T-helper 9 cell (primary cell): ENCODE measurements at places on chromosomes 2 and 18.

DNA sequence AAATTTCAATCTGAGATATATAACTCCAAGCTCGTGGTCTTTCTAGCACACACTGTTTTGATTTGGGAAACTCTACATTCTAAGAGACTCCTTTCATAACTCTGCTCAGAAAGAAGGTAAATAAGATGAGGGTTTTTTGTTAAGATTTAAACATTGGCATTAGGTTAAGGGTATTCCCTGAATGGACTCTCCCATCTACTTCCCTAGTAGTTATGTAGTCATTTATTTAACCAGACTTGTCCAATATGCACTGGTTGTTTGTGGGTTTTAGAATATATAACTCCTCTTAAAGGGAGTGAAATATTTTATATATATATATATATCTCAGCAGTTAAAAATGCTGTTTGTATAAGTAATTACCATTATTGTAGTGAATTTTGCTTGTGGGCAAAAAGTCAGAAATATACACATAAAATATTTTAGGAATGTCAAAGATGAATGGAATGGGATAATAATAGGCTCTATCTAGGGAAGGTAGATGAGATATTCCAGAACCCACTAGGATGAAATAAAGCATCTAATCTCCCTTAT lies 61.5 kb upstream of the WDR75 start:
- no peak for DNase-seq

GRCh38 chr2:74232426-74232825 lies 34.0 kb downstream of the MTHFD2 start:
- no peak for DNase-seq

DNA sequence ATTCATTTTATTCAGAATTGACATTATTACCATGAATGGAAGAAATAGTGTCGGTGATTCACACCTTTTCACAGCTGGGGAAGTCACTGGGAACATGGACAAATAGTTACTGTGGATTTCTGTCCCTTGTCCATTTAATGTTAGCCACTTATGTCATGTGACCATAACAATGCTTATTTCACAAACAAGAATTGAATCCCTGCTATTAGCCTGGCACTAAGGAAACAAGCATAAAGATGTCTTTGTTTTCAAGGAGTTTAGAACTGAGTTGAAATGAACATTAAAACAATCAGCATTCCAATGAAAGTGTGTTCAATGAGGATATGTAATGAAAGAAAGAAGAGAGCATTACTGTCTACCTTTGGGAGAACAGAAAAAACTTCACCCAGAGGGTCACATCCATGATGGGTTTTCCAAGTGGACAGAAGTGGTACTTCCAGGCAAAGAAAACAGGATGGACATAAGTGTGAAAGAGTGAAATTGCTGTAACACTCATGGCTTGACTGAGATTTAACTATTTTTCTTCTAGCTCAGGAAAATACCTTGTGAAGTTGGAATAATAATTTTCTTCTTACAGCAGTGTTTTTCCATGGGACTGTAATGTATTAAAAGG lies 324.5 kb upstream of the UBE2E3 start:
- DNase-seq, result no peak

DNA sequence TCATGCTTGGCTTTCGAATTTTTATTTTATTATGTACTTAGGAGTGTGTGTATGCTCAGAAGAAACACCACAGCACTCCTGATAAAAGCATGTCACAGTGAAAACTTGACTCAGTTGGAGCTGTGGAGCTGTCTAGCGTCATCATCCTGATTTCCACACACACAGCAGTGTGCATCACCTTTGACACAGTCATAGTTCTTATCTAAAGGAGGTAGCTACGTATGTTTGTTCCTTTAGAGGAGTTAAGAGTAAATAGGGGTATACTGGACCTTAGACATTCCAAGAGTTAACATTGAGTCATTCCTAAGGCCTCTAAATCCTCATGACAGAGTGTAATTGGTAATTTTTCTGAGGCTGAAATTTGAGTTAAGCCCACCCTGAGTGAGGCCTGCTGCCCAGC lies 96.9 kb downstream of the PHLPP1 start:
- no peak for DNase-seq

GRCh38 chr18:59870623-59871130 lies 29.1 kb upstream of the PMAIP1 start:
- no peak for DNase-seq

GRCh38 chr2:101971836-101972235 lies 19.9 kb upstream of the IL1R2 start:
- DNase-seq, result no peak

DNA sequence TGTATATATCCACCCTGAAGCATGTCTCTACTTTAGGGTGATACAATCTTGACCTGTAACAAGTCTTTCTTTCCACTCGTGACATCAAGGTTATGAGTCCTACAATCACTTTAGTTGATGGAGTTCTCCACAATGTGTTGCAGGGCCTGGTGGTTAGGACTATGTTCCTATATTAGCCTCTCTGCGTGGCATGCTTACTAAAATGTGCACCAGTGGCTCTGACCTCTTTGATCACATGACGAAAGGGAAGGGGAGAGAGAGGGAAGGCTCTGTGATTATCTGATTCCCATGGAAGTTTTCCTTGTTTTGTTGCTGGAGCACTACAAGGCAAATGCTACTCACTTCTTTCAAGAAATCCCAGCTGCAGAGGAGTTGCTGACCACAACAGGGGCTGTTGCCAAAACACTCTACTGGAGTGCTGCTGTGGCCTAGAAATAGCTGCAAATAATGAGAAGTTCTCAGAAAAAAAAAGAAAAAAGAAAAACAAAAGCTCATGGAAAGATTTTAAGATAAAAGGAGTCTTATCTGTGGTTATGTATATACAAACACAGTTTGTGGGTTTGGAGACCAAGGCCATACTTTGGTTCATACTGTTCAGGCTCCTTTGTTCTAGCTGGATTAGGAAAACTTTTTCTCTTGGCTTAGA lies 272.8 kb upstream of the MMADHC start:
- no peak for DNase-seq

GRCh38 chr2:223727562-223727961 lies 109.8 kb downstream of the AP1S3 start:
- DNase-seq, result no peak

DNA sequence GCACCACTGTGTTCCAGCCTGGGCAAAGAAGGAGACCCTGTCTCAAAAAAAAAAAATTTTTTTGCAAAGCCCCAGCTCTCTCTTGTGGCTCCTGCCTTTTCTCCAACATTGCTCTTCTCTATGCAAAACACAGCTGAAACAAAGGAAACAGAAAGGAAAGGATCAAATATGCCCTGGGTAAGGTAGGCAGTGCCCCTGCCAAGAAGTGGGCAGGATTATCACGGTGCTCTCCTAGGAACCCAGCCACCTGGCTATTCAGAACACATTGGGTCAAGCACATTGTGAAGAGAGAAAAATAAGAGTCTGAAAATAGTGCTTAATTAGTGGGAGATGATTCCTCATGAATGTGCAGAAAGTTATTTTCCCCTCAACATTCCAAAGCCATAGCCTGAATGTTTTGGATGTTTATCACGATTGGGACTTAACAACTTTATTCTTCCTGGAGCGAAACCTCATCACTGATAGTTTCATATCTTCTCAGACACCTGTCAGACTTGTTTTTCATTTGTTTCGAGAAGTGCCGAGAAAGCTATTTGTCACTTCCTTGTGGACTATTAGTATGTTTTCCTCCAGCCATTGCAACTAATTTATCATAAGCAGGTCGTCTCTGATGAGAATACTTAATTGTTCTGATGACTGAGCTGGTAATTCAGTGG lies 42.7 kb upstream of the RPL31 start:
- DNase-seq, result no peak

GRCh38 chr2:196234672-196235071 lies 63.3 kb upstream of the STK17B start:
- peak; percentile 24 for DNase-seq

DNA sequence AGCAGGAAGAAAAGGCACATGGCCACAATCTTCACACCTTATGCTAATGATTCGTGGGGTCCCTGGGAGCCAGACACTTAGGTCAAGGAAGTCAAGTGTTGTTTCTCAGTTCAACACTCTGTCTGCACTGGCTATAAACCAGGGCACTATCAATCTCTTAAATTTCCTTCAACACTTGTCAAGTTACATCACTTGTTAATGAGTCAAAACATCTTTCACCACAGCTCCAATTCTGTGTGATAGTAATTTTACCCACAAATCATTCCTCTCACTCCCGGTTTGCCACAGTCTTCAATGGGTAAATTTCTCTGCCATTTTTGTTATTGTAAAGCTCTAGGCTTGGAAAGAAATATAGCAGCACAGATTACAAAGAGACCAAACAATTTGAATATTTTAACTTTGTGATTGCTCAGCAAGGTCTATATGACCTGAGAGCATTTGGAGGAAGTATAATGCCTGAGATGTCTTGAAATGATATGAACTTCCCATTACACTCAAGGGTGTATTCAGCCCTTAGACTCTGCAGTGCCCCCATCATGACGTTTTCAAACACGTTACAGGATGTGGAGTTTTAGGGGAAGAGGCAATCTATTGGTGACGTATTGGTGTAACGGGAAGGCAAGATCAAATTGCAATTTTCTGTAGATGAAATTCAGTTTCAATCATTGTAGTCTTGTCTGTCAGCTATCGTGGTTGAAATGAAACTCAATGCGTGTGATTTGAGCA lies 78.7 kb downstream of the ICOS start:
- no peak for DNase-seq

GRCh38 chr2:170092436-170093060 lies 85.4 kb upstream of the MYO3B start:
- no peak for DNase-seq

- no peak for DNase-seq
These were observed 56.5 kb upstream of the ERBB4 start for GRCh38 chr2:212595036-212595654.

DNA sequence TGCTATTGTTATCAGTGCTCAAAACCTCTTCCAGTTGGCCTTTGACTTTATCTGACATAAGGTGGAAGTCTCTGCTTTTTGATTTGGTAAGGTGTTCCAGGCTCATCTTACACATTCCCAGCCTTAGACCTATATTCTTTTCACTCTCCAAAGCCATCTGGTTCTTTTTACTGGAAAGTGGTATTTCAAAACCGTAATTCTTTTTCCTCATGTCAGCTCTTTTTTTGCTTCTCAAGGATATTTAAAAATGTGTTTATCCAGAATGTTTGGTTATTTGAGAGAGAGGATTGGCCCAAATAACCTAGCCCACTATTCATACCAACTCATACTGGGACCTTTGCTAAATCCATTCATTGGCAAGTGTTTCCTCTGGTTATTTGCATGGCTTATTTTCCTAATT lies 411.2 kb upstream of the PIK3C3 start:
- no peak for DNase-seq

GRCh38 chr18:21359746-21360145 lies 117.7 kb downstream of the GREB1L start:
- DNase-seq, result no peak

DNA sequence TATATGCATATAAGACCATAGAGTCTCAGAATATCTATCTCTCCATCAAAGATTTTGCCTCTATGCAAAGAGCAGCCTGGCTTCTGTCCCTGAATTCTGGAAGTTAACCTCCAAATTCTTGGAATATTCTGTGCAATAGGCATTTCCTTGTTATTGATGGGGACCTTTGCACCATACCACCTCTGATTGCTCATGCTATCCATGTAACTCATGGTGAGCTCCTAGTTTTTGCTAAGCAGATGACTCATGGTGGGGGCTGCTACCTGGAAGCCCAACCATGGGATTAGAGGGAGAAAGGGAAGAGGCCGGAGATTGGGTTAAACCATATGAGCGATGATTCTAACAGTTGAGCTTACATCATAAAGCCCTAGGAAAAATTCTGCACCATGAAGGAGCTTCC lies 310.2 kb upstream of the FIGN start:
- no peak for DNase-seq

- no peak for DNase-seq
These were observed 124.7 kb downstream of the RAPGEF4 start for GRCh38 chr2:172860336-172860707.

DNA sequence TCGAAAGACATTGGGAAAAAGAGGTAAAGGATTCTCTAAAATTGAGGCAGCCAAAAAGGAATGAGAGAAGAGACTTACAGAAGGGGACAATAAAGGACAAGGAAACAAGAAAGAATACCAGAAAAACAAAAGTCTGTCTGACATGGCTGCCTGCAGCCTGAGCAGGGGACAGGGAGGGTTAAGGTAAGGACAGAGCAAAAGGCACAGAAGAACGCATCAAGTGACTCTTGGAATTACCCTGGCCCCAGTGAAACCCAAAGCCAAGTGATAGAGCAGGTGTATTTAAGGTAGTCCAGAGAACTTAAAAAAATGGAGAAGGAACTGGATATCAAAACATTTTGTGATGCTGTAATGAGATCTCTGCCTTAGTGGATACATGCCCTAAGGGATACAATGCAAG lies 47.1 kb upstream of the XIRP2 start:
- DNase-seq, result no peak

DNA sequence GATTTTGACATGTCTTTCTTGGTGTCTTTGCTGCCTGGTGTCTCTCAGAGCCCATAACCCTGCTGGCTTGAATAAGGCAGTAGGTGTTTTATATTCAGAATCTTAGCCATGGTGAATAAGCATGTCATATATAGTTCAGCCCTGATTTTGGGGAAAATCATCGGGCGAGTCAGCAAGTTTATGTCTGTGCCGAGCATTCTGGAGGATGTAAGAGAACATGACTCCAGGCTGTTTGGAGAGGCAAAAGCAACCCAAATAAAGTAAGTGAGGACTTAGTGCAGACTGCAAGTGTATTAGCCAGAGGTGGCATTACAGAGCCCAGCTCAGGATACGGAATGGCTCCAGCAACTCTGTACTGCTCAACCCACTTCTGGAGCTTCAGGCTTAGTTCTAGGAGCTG lies 50.3 kb downstream of the TCF7L1 start:
- DNase-seq, result no peak

DNA sequence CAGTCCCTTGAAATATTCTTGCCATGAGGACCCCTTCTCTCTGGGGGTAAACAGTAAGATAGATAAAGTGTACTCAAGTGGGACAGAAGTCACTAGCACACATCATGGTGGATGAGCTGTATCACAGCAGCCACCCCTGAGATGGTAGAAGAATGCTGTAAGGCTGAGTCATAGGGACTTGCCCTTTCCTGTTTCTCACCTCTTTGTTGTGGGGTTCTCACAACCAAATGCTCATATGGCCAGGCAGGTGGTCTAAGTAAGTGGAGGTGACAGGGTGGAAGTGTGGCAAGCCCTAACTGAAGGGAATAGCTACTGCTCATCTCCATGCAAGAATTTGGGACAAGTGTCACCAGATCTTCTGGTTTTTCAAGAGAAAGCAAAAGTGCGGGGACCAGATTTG lies 202.7 kb upstream of the SLC14A2 start:
- DNase-seq, result no peak

DNA sequence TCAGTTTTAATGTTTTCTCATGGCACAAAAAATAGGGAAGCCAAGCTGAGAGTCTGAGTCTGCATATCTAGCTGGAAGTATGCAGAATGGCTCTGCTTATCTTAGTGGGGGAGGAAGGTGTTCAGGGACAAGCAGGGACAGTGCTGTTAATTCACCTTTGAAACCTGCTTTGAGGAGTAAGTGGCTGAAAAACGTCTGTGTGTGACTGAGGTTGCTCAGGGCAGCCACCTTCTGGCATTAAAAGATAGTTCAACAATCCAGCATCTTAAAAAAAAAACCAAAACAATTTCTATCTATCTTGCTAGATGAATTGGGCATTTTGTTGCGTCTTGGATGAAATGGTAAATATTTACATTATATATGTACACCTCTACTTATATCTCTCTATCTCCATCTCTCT lies 2.0 kb upstream of the TRPM8 start:
- no peak for DNase-seq

- no peak for DNase-seq
These were observed 41.5 kb downstream of the MARCHF7 start for GRCh38 chr2:159753797-159754196.

GRCh38 chr2:60960706-60961105 lies 56.8 kb upstream of the PEX13 start:
- no peak for DNase-seq
